ENCODE measurements at places on chromosomes 2 and 18.

DNA sequence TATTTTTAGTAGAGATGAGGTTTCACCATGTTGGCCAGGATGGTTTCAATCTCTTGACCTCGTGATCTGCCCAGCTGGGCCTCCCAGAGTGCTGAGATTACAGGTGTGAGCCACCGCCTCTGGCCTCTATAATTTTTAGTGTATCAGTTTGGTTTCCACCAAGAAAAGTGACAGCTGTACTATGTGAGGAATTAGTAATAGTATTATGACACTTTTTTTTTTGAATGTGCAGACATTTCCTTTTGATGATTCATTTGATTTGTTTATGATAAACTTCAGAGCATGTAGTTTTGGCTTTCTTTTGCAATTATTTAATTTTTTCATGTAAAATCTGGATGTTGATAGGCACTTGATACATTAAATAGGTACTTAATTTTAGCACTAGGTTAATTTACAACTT, 61.5 kb downstream of the PTPN4 start:
- DNase-seq, result peak; percentile 39

- DNase-seq, result no peak
These were observed 15.7 kb upstream of the MAT2A start for GRCh38 chr2:85523062-85523902.

DNA sequence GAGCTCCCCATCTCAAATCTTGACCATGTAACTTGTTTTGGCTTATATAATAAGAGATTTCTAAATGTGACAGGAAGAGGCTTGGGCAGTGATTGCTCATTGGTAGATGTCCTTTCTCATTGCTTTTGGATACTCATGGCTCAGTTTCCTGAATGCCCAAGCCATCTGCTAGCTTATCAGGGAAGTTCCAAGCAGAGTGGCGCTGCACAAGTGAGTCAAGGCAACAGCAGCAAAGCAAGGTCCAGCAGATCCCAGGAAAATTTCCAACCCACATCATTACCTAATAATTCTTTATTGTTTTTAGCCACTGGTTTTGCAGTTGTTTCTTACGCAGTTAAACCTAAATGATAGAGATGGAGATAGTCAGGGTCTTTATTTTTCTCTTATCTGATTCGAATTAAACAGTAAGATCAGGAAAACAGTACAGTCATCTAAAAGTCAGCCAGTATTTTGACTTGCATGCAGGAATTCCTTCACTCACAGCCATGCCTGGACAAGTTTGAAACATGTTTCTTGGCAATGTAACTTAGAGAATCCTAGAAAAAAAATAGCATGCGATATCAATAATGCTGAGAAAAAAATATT, 349.7 kb upstream of the TMEFF2 start:
- no peak for DNase-seq

DNA sequence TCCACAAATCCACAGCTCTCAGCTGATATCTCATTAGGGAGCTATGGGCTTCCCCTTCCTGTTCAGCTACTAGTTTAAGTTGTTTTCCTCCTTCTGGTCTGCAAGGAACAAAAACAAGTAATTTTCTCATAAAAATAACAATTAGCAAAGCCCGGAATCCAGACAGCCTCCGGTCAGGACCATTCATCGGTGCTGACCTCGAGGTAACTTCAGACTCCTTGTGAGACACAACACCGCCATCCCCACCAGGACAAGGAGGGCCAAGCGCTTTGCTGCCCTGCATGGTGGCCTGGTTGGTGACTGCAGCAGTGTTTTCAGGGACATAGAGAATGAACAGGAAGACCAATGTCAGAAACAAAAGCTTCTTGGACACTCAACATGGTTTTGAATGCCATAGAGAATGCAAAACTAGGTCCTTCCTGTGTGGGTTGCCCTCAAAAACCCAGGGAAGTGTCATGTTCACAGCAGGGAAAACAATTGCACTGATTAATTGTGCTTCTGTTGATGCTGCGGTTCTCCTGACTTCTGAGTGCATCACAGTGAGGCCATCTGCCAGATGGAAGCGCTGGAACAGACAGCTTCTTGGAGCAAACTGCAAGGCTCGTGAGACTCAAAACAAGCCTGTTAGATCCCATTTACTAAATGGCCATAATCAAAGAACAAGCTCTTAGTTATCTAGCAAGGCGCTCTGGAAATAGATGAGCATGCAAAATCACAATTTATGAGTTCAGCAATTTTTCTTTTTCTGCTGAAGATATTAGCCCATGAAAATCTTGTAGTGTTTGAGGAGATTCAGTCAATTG, 77.1 kb downstream of the HS1BP3 start:
- DNase-seq, result no peak

DNA sequence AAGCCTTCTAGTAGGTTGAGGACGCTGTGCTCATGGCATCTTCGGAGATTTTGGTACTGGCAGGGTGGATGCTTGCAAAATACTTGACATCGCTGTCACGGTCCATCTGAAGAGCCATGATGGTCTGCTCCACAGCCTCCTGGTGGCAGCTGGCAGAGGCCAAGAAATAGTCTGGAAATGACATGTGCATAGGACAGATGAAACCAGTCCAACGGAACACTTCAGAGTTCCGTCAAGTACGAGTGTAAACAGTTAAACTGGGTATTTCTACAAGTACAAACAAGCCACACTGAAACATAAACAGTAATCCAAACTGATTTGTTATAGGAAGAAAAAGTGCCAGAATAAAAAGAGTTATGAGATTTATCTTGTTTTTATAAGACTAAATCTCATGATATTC, 66.6 kb downstream of the PPP4R1 start:
- DNase-seq, result no peak

DNA sequence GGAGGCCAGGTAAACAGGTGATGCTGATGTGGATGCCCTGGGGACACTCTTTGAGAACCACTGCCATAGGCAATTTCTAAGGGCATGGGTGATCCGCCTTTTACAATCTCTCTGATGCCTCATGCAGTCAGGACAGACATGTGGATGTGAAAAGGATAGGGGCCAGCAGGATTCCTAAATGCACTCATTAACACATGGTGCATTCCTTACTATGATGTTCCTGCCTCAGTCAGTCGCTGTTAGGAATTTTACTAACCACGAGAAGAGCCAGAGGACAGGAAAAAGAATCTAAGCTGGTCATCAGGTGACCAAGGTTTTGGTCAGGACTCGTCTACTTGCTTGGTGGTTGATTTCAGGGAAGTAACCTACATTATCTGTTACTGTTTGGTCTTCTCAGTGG, 191.0 kb downstream of the ARL4C start:
- no peak for DNase-seq

- DNase-seq, result no peak
These were observed 211.1 kb upstream of the FAM98A start for GRCh38 chr2:33810046-33810835.

GRCh38 chr2:43481927-43482542, 113.8 kb downstream of the THADA start:
- DNase-seq, result no peak

DNA sequence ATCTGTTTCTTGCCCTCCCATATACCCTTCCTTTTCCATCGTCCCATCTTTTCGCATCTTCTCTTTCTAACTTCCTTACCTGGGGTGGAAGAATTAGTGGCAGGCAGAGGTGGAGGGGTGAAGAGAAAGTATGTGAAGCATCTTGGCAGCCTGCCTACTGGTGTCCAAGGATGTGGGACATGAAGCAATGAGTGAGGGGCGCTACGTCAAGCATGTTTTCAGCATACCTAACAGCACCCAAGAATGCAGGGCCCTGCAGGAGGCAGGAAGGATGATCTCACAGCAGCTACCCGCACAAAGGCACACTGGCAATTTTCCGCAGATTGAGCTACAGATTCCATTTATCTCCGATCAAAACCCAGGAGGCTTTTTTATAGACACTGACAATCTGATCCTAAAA, 42.2 kb downstream of the METTL4 start:
- no peak for DNase-seq

DNA sequence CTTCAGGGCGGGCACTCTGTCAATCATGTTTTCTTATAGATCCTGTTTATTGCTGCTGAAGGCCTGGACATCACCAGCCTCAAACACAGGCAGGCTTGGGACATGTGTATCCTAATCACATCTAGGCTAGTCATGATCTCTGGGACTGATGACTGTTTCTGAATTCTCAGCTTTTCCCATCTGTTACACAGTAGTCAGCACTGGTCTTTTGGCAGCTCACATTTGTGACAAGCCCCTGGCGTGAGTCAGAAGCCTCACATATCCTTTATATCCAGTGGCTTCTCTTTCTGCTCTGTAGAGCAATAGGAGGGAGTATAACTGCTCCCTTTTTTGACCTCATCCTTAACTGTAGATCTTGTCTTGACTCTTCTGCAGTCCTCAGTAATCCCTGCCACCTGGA, 4.5 kb downstream of the SEMA4F start:
- no peak for DNase-seq
